ENCODE measurements at places on chromosomes 6 and 20.

DNA sequence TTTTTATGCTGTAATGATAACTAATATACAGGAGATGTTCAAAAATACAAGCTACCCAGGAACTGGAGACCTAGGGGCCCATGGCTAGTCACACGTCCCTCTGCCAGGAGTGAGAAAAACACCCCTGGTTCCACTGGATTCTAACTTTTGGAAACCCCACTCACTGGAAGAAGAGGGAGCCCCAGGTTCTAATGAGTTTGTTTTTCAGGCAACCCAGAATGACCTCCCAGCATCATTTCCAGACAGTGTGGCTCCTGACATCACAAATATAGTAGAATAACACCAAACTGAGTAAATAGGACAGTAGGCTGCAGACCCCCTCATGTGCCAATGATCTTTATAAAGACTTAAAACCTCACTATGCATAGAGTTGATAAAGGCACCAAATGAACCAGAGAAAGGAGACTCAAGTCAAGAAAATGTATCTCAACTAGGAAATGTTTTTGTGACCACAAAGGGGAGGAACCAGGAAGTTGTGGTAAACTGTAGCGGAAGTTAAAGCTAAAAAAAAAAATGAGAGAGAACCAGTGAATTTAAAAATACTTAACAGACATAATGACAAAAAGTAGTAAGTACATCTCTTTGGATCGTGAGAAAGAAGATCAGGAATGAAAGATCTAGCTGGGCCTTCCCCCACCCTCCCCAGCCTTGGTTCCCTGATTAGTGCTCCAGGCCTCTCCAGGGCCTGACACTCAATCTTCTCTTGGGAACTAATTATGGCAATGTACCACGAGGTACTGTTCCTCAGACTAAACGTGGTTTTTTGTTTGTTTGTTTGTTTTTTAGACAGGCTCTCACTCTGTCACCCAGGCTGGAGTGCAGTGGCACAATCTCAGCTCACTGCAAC is 19.8 kb downstream of the HLA-E start:
- DNase-seq: no peak

GRCh38 chr20:38764567-38765318 is 16.5 kb downstream of the ACTR5 start:
- no peak for DNase-seq

GRCh38 chr6:157228426-157229131 is 94.7 kb downstream of the TMEM242 start:
- no peak for DNase-seq

DNA sequence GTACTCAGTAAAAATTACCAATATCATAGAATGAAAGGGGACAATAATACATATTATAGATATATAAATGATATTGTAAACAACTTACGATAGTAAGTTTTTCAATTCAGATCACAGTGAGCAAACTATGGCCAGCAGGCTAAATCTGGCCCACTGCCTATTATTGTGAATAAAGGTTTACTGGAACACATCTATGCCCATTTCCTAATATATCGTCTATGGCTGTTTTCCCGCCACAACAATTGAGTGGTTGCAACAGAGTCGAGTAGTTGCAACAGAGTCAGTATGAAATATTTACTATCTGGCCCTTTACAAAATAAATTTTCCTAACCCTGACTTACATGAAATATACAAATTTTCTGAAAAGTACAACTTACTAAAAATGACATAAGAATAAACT is 297.3 kb upstream of the KCNQ5 start:
- DNase-seq: no peak

GRCh38 chr20:20744170-20744725 is 31.8 kb upstream of the RALGAPA2 start:
- DNase-seq: no peak

- DNase-seq: no peak
These were observed 27.0 kb downstream of the STK4 start for GRCh38 chr20:44993343-44993742.

GRCh38 chr20:40682104-40682981 is 6.7 kb downstream of the MAFB start:
- DNase-seq: no peak

DNA sequence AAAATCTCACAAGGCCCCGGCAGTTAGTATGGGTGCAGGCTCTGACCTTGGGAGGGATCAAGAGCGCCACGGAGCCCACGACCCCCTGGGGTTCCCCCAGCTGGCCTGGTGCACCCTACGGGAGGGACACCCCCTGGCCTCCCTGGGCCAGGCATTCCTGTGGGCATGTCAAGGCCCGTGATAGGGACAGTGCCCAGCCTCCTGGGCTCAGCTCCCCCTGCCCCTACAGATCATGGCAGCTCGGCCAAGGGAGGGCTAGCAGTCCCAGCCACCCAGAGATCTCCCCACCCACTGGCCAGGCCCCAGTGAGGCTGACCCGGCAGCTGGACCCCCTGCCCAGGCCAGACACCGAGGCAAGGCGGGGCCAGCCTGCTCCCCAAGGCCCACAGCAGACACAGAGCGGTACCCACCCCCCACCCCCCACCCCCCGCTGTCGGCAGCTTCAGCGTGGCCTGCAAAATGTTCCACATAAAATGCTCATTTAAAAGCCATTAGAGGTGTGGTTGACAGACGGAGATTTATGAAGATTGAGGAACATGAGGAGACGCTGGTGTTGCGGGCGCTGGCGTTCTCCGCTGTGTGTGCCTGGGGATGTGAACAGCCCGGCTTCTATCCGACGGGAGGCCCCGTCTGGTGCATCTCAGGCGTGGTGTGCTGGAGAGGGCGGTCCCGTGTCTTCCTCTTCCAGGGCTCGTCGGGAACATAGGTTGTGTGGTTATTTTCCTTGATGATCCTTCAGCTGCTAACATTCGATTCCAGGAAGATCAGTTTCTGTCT is 188.5 kb downstream of the TAF4 start:
- DNase-seq: no peak

DNA sequence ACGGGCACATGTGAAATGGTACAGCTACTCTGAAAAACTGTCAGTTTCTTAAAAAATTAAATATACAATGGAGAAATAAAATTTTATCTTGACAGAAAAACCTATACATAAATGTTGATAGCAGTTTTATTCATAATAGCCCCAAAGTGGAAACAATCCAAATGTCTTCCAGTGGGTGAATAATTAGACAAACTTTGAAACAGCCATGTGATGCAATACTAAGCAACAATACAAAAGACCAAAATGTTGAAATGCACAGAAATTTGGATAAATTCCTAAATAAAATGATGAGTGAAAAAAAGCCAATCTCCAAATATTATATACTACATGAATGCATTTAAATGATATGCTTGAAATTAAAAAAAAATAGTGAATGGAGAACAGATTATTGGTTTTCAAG is 523.1 kb downstream of the HTR1B start:
- DNase-seq: no peak

DNA sequence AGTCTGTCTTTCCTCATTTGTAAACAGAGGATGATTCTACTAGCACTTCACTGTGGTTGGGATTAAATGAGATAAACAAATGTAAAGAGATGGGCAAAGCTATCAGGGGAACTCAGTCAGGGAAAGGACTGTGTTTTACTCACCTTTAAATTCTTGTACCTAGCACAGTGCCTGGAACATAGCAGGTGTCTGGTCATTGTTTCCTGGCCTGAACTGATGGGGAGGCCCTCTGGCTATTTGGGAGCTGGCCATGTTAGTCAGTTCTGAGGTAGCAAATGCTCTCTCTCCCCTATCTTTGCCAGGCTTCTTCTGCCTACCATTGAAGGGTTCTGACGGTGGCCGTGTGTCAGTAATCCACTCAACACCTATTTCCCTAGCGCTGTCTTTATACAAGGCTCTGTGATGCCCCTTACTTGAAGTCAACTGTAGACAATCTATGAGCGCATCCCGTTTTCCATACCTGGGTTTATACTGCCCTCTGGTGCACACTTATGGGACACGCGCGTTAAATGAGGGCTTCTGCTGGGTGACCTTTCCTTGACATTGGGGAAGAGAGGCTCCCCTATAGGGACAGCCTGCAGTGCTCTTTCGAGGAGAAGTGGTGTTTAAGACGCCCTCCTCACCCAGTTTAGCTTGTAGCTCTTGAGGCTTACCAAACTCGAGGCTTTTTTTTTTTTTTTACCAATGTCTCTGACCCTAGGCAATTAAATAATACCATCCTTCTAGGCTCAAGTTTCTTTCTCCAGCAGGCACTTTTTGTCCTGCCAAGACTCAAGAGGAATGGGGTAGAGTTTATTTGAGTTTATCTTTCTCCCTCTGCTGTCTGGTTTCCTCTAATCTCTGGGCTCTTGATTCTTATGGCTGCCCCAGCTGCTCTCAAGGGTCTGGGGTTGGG is 4.0 kb upstream of the SPATS1 start:
- DNase-seq: peak; percentile 47

DNA sequence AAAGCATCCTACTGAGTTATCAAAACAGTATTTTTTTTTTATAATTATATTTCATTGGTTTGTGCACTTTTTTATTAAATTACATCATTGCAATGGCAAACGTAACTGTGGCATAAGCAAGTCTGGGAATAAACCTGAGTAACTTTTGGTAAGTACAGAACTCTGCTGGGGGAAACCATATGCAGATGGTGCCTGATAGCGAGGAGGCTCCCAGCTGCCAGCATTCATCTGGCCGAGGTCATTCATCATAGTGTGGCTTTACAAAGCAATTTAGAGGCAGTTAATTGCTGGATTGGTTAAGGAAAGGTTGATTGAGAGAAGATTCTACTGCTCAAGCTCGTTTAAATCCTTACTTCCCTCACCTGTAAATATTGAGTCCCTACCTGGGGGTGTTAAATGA is 52.6 kb downstream of the HECA start:
- DNase-seq: no peak

- no peak for DNase-seq
These were observed 51.9 kb downstream of the CD24 start for GRCh38 chr6:106922626-106923025.

- DNase-seq: no peak
These were observed 246.8 kb upstream of the JARID2 start for GRCh38 chr6:14999106-14999505.

DNA sequence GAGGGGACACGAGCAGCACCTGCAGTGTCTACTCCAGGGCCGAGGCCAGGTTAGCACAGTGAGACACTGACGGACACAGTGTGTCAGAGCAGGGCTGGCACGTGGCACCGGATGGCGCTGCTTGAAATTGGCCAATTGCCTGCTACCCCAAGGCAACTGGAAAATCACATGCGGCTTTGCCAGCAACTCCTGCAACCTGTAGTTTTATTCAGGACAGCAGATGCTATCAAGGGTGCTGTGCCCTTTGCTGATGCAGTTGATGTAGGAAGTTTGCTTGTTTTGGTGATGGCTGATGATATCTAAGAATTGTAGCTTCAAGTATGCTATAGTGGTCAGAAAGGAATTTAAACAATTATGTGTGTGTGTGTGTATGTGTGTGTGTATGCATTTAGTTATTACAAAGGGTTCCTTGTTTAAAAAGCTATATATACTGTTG is 25.9 kb downstream of the RIN2 start:
- no peak for DNase-seq

DNA sequence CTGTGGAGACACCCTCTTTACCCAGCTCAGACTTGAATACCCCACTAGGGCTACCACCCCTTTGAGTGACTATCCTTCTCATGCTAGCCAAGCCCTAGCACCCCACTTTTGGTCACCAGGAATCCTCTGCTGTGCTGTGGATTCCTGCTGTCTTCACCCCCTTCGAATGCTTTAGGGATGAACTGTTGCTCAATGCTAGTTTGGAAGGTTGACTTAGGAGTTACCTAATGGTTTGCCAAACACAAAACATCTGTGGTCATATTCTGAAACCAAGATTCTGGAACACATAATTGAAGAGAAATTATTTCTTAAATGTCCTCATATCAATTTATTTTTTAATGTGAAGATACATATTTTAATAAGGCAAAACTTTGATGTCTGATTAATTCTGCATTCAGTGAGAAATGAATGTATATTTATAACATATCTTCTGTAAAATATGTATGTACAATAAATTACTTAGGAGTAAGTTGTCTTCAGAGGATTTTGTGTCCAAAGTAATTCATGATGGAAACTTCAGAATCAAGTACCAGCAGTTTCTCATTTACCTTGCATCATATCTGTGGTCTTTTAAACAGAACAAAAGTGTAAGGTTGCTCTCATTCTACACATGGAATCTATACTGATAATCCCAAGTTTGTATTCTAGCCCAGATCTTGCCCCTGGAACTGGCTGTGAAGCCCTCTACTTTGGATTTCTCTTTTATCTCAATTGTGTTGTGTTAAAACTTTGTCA is 46.9 kb downstream of the TMEM200A start:
- no peak for DNase-seq

DNA sequence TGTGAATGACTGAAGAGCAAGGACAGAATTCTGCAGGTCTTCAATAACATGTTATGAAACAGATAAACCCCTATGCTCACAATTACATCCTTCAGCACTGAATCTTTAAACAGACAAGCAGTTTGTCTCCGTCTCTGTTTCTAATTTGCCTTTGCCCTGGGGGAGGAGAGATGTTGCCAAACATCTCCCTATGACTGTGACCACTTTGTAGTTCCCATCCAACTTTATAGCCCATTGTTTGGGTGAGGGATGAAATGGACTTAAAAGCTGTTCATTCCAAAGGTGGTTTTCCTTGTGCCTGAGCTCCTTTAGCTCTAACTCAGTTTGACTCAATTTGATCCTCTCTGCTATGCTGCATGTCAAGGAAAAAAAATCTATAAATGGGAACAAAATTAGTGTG is 19.5 kb upstream of the ADTRP start:
- DNase-seq: no peak

DNA sequence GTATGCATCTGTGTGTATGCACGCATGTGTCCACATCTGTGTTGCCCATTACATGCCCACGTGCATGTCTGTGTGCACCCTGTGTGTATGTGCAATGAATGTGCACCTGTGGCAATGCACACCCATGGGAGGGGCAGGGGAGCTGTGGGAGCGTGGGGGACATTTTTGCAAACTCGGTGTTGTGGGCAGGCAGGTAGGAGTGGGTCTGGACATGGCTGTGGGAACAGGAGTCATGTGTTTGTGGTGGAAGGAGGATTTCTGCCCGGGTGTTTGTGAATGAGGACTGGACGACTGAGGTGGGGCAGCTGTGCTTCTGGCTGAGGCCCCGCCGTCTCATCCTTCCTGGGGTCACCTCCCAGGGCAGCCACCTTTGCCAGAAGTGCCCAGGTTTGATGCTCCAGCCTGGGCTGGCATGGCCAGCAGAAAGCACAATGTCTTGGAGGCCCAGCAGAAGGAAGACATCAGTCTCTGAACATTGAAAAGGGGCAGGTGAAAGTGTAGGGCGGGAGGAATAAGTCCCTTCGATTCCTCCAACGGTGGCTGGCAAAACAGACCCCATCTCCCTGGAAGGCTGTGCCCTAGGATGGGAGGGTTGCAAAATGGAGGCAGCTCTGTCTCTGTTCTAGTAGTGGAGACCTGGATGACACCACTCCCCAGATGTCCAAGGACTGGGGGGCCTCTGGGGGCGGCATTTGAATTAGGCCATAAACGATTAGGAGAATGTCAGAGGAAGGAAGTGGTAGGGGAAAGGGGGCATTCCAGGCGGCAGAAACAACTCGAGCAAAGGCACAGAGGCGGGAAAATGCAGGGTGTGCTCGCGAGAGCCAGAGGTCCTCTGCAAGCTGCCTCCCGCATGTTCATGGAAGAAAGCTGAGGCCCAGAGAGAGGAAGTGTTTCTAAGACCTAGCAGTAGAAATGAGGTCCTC is 19.1 kb upstream of the ARMC12 start:
- DNase-seq: no peak

- no peak for DNase-seq
These were observed 445.4 kb upstream of the DEFB115 start for GRCh38 chr20:30811885-30812671.

- DNase-seq: no peak
These were observed 26.6 kb upstream of the SRSF6 start for GRCh38 chr20:43431134-43431519.

- no peak for DNase-seq
These were observed 43.3 kb downstream of the IRAK1BP1 start for GRCh38 chr6:78910591-78911171.
